ENCODE measurements at places on chromosomes 16 and 17. TPM values are rescaled to one million over a fixed set of nuclear protein-coding genes. Genes with fewer than 3 reads are reported as not detected.

BRIP1 gene
- 9.5 TPM for polyA plus RNA-seq

GLIS2 gene
- 46.2 TPM for polyA plus RNA-seq

KRT9 gene
- not detected for polyA plus RNA-seq

NOL3 gene
- polyA plus RNA-seq, result 9.5 TPM

TBKBP1 gene
- polyA plus RNA-seq, result 29.5 TPM

- DNase-seq, result no peak
These were observed 29.9 kb upstream of the DHRS7B start for GRCh38 chr17:21096874-21097273.

GRCh38 chr17:57201481-57201880 is 54.8 kb upstream of the MSI2 start:
- no peak for DNase-seq

DNA sequence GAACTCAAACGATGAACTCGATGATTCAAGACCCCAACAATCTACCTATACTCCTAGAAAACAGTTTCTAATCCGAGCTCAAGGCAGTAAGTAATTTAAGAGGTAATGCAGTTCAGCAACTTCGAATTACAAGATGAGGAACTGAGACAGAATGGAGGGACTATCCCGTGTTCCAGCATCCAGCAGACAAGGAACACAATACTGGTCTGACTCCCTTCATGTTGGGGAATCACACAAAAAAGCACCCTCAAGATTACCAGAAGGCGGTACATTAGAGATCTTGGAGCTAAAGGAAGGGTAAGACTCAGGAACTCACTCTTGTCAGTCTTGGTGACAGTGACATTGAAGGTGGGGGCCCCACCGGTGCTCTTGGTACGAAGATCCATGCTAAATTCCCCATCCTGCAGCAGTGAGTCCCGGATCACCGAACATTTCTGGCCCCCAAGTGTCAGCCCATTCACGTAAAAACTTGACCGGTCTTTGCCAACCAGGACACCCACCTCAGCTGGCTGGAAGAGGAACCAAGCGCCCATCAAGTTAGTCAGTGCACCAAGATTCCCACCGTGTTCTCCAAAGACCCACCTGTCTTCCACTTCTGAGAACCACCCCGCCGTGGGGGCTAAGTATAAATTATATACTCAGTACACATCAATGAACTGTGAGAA is 1.9 kb downstream of the PFN1 start:
- DNase-seq, result no peak

- DNase-seq, result no peak
These were observed 68.0 kb downstream of the CBLN1 start for GRCh38 chr16:49213594-49213993.

Measured in renal pelvis (tissue), 12 donors.